ENCODE measurements at places on chromosomes 11 and 22. TPM values are rescaled to one million over a fixed set of nuclear protein-coding genes. Genes with fewer than 3 reads are reported as not detected.

Gene SPI1
- not detected for total RNA-seq

Gene PARVB
- total RNA-seq: 31.0 TPM

GRCh38 chr22:47591016-47591415 lies 828.6 kb downstream of the TBC1D22A start:
- no peak for DNase-seq

DNA sequence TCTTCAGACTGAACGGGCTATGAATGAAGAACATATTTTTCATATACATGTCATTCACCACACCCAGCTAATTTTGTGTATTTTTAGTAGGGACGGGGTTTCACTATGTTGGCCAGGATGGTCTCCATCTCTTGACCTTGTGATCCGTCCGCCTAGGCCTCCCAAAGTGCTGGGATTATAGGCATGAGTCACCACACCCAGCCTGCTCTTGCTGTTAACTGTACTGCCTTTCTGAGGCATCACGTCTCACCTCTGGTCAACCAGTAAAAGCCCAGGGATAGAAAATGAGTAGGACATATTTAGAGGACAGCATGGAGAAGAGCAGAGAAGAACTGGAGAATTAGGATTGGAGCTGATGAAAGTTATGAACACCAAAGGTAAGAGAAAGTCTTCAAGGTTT lies 55.6 kb downstream of the APOL3 start:
- peak; percentile 60 for DNase-seq

Gene RTN4RL2
- 0.03 TPM for total RNA-seq

- DNase-seq: no peak
Observed at GRCh38 chr11:32101791-32102190, 10.9 kb downstream of the RCN1 start.

DNA sequence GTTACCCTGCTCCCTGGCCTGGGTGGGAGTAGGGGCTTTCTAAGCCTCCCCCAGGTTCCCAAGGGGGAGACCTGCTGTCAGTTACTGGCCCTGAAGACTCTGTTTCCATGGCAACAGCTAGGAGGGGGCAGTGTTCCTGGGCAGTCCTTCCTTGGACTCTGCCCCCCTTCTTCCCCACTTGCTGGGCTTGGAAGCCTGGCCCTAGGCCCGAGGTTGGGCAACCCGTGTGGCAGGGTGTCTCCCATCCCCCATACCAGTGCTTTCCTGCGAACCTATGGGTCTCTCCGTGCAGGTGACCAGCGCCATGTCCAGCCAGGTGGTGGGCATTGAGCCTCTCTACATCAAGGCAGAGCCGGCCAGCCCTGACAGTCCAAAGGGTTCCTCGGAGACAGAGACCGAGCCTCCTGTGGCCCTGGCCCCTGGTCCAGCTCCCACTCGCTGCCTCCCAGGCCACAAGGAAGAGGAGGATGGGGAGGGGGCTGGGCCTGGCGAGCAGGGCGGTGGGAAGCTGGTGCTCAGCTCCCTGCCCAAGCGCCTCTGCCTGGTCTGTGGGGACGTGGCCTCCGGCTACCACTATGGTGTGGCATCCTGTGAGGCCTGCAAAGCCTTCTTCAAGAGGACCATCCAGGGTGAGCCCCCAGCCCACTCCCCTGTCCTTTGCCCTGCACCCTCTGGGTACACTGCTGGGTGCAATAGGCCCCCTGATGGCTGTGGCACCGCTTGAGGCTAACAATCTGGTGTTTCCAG lies 1.7 kb downstream of the ESRRA start:
- no peak for DNase-seq

GRCh38 chr22:33555814-33556522 lies 364.3 kb downstream of the LARGE1 start:
- no peak for DNase-seq

GRCh38 chr22:28369854-28370253 lies 309.8 kb downstream of the TTC28 start:
- DNase-seq: no peak

GRCh38 chr11:112971195-112971594 lies 10.0 kb downstream of the NCAM1 start:
- no peak for DNase-seq

Gene TRIM51
- total RNA-seq: not detected

Gene CCDC73
- total RNA-seq: not detected

Gene MUC2
- not detected for total RNA-seq

DNA sequence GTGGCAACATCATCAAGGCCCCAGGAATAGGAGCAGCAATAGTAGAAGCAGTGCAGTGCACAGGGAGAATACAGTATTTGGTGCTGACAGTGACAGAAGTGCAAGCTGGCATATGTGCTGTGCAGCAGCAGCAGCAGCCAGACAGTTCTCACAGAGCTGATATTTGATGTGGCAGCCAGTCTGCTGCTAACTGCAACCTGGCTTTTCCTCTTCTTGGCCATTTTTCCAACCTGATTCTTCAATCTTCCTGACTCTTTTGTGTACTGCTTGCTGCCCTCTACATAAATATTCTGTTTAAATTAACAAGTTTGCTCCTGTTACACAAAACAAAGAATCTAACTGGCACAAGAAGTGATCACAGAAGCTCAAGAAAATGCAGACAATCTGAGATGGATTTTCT lies 102.0 kb downstream of the CASP12 start:
- no peak for DNase-seq

Gene OR51B5
- total RNA-seq: 0.64 TPM

GRCh38 chr11:96333191-96333719 lies 9.7 kb downstream of the MAML2 start:
- no peak for DNase-seq

Gene OR5A1
- not detected for total RNA-seq

Gene RHBDD3
- 18.3 TPM for total RNA-seq

DNA sequence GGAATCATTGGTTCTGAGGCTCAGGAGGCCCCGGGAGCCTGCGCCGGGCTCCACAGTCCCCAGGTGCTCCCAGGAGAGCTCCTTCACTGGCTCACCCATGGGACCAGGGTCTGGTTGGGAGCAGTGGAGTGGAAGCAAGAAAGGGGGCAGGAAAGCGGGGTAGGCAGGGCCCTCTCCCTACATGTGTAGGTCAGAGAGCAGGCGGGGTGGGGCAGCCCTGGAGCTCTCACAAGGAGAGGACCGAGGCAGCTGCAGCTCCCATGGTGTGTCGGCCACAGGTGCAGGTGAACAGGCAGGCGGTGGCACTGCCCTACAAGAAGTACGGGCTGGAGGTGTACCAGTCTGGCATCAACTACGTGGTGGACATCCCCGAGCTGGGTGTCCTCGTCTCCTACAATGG lies 28.3 kb downstream of the MUC2 start:
- no peak for DNase-seq

Gene SERPIND1
- not detected for total RNA-seq

GRCh38 chr11:57325735-57326048 lies 940 bp upstream of the TNKS1BP1 start:
- DNase-seq: no peak

- peak; percentile 92 for DNase-seq
Observed at GRCh38 chr22:21074102-21074715, 28.5 kb downstream of the LRRC74B start.

DNA sequence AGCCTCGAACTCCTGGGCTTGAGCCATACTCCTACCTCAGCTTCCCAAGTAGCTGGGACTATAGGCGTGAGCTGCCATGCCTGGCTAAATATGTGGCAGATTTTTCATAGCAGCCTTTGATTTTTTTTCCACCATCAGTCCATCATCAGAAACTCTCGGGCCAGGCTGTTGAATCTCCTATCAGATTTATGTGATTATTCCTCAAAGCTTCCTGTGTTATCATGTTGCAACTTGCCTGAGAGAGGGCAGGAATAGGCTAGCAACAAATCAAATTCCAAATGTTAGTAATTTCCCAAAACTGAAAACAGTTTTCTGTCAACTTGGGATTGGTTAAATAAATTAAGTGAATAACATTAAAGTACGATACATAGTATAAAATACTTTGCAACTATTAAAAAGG lies 3.4 kb downstream of the LRRC51 start:
- DNase-seq: no peak

- peak; percentile 31 for DNase-seq
Observed at GRCh38 chr11:8867931-8868631, 42.9 kb upstream of the AKIP1 start.

Gene GGT5
- not detected for total RNA-seq

DNA sequence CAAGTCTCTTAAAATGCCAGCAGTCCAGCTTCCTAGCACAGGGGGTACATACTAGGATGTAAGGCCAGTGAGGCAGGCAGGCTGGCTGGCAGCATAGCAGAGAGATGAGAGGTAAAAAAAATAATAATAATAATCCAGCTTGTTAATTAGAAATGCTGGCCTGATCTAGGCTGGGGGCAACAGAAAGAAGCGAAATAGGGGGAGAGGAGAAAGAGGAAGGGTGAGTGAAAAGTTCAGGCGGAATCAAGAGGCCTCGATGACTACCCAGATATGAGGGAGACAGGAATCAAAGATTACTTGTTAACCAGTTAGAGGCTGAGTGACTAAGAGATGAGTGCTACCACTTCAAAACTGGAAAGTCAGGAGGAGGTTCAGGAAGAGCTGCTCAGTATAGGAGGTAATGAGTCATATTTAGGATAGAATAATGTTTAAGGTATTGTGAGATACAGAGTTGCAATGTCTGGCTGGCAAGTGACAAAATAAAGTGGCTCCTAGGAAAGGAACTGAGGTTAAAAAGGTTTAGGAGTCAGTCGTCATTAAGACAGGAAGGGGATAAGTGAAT lies 2.8 kb downstream of the ALKBH8 start:
- DNase-seq: peak; percentile 41

DNA sequence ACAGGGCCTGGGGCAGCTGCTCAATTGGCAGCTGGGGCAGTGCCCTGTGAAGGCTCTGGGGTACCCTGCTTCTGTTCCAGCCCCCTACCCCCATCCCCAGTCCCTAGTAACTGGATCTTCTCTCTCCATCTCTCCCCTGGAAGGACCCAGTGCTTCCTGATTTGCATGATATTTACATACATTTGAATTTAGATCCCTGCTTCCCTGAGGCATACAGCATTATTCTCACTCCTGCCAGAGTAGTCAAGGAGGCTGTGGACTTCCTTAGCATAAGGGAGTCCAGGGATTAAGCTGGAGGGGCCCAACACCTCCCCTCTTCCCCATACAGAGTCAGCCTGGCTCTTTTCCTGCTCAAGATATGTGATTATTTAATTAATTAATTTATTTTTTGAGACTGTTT lies 24.7 kb downstream of the TEF start:
- DNase-seq: no peak

- no peak for DNase-seq
Observed at GRCh38 chr11:86341382-86341781, 33.3 kb upstream of the CCDC81 start.

Gene ART1
- not detected for total RNA-seq

Gene ZP1
- not detected for total RNA-seq

Gene PRAME
- 113 TPM for total RNA-seq

- peak; percentile 54 for DNase-seq
Observed at GRCh38 chr11:77147668-77148321, 19.7 kb downstream of the MYO7A start.

GRCh38 chr11:74932169-74932568 lies 16.7 kb downstream of the XRRA1 start:
- peak; percentile 35 for DNase-seq

Gene NFAM1
- total RNA-seq: not detected

DNA sequence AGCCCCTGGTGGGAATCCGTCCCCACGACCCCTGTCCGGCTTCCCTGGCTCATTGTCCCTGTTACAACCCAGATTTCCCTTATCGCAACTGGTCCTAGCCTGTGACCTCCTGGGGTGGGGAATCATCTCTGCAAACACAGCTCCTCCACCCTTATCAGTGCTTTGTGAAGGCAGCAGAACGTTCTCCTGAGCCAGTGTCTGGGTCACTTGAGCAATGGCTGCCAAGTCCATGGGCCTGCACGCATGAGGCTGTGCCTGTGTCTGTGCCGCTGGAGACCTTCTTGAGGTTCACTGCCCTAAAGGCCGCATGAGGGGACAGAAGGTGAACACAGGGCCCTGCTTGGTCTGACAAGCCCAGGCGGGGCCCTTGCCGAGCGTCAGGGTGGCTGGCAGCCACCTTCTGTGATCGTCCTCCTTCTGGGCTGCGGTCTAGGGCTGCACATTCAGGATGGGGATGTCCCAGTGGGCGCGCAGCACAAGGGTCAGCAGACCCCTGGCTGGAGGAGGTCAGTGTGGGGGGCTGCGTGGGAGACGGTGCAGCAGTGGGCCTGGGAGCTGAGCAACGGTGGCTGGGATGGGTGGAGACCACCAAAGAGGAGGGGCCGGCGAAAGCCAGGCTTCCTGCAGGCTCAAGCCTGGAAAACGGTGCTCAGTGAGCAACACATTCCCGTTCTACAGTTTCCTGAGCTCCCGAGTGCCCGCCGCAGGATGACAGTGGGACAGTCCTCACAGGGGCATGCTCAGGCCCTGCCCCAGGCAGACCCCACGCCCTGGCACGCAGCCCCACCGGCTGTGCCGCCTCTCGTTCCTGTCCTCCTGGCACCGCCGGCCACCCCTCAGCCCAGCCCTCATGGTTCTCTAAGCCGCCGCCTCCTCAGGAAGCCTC lies 74.1 kb downstream of the CDKN1C start:
- DNase-seq: no peak

GRCh38 chr11:46389450-46390330 lies 1.9 kb downstream of the CHRM4 start:
- peak; percentile 71 for DNase-seq

DNA sequence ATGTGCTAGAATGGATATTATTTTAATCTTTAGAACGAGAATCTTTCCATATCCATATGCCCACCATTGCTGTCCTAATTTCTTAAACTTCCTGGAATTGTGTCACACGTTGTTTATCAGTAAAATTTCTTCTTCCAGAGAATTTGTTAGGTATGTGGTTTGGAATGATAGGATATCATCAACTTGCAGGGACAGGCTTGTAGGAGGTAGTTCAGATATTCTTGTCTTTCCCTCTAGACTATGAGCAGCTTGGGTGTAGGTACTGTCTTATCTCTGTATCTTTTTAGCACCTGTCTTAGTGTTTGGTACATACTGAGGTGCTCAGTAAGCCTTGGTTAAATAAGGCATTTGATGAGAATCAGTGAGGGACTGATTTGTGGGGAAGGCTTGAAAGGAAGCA lies 3.4 kb downstream of the CTNND1 start:
- DNase-seq: no peak

Gene KCNQ1
- not detected for total RNA-seq

GRCh38 chr11:44590769-44591168 lies 25.3 kb downstream of the CD82 start:
- no peak for DNase-seq

Gene ABTB2
- total RNA-seq: 1.7 TPM

DNA sequence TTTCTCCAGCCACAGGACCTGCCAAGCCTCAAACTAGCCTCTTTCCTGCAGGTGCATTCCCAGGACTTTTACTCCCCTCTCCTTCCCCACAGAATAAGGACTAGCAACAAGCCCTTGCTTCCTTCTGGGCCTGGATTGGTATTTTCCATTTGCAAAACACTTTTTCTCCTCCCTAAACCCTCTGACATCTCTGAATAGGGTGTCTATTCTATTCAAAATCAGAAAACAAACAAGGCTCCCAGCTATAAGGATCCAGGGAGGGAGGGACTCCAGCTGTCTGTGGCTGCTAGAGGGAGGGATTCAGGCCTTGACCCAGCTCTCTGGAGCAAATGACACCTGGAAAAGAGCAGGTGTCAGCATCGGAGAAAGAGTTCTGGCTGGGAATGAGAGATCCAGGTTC lies 168.5 kb upstream of the BDNF start:
- DNase-seq: no peak

GRCh38 chr11:76167590-76167989 lies 38.7 kb downstream of the WNT11 start:
- no peak for DNase-seq
